Panc1 (cell line): ENCODE measurements at places on chromosomes 7 and 10. TPM values are rescaled to one million over a fixed set of nuclear protein-coding genes. Genes with fewer than 3 reads are reported as not detected.
A peak's percentile ranks its signal among the peaks of the same experiment; 100 is the strongest.

DNA sequence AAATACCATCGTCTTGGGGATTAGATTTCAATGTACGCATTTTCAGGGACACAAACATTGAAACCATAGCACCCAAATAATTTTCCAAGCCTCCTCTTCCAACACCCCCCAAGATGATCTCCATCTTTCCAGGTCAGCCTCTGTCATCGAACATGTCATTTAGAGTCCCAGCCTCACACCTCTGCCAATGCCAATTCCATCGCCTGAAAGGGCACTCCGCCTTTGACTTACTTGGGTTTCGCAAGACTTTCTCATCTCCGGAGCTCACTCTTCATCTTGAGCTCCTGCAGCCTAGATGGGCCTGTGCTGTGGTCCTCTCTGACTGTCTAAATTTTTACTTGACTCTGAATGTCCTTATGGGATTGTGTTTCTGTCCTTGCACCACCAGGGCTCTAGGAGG, 10.4 kb upstream of the FAM241B start:
- H3K27me3 ChIP-seq: peaks cover 7% of the 10 kb centered on the region; the same call in 1 of the 2 replicates
- H3K4me1 ChIP-seq: no peaks in the 10 kb centered on the region
- H3K27ac ChIP-seq: no peak overlapping the region
- no peak for DNase-seq
- H3K4me3 ChIP-seq: no peak overlapping the region

DNA sequence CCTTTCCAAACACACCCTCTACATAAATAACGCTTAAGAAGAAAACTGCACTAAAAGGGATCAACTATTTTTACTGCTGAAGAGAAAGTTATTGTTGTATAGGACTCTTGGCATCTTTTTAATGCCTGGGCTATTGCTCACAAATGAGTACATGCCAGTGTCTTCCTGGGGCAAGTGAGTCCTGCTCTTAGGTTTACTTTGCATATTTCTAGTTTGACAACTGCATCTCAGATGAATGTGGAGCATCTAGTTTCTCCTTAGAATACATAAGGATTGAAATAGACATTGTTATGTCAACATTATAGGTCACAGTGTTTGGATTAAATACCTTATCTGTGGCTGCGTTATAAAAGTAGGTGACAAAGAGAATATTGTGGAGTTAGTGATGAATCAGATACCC, 44.5 kb downstream of the PSMC2 start:
- H3K4me3 ChIP-seq: no peak overlapping the region
- DNase-seq: no peak

The HMX2 gene
- 2.7 TPM for total RNA-seq

GRCh38 chr10:71077796-71078453, 134.4 kb upstream of the UNC5B start:
- H3K27me3 ChIP-seq: peaks cover 13% of the 10 kb centered on the region; the same call in 1 of the 2 replicates
- H3K4me1 ChIP-seq: 0 out of 2 replicates have a peak, but pooled peaks cover 4% of the 10 kb centered on the region
- H3K4me3 ChIP-seq: no peak overlapping the region
- DNase-seq: no peak
- H3K27ac ChIP-seq: no peak overlapping the region

- peaks cover 32% of the 10 kb centered on the region for H3K4me1 ChIP-seq
- no peaks in the 10 kb centered on the region; the same call in 1 of the 2 replicates for H3K27me3 ChIP-seq
- H3K4me3 ChIP-seq: no peak overlapping the region
- H3K27ac ChIP-seq: no peak overlapping the region
- no peaks in the 10 kb centered on the region for H3K36me3 ChIP-seq
Observed at GRCh38 chr7:100893318-100893895, 2.3 kb downstream of the ACHE start.

- no peaks in the 10 kb centered on the region for H3K4me1 ChIP-seq
- H3K27me3 ChIP-seq: peaks cover 6% of the 10 kb centered on the region
- H3K27ac ChIP-seq: no peak overlapping the region
- no peak overlapping the region for H3K4me3 ChIP-seq
- no peak for DNase-seq
Observed at GRCh38 chr10:49161411-49161997, 26.7 kb downstream of the TMEM273 start.

DNA sequence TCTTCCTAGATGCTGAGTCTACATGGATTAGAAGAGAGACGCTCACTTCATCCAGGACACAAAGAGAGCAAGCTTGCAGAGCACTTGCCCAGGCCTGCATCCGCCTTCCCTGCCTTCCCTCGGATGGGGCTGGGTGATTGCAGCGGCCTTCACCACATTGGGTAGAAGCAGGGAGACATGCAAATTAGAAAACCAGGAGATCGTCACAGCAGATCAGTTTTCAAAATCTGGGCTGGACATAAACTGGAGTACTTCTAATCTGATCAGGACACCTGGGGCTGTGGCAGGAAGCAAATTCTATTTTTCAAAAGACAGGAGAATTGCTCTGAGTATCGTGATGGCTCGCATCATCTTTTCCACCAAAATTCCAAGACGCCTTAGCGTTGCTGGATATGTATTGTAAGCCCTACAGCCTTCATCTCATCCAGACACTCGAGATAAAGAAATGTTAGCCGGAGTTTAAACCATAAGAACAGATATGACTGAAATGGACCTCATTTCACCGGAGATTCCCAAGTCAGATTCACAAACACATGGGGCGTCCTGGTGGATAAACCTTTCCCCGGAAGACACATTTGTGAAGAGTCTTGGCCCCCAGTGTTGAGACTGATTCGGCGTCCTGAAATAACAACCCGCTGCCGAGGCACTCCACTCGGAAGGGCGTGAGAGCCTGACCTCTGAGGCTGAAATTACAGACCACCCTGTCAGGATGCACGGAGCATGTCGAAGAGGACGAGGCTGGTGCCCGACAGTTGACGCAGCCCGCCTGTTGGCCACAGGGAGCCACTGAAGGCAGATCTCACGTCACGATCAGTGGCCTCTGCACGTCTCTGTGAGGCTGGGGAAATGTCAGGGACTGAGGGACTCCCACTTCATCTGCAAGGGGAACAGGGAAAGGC, 91.2 kb upstream of the PARD3 start:
- H3K27ac ChIP-seq: no peak overlapping the region
- H3K4me1 ChIP-seq: no peaks in the 10 kb centered on the region
- H3K27me3 ChIP-seq: no peaks in the 10 kb centered on the region
- H3K36me3 ChIP-seq: no peaks in the 10 kb centered on the region
- H3K4me3 ChIP-seq: no peak overlapping the region

GRCh38 chr10:31906039-31906438, 22.6 kb downstream of the ARHGAP12 start:
- H3K4me1 ChIP-seq: peaks cover 3% of the 10 kb centered on the region; the same call in 1 of the 2 replicates
- no peaks in the 10 kb centered on the region for H3K27me3 ChIP-seq
- H3K4me3 ChIP-seq: no peak overlapping the region
- H3K36me3 ChIP-seq: no peaks in the 10 kb centered on the region

GRCh38 chr10:100253041-100253440, 14.4 kb downstream of the CWF19L1 start:
- H3K27me3 ChIP-seq: no peaks in the 10 kb centered on the region
- no peaks in the 10 kb centered on the region for H3K4me1 ChIP-seq
- no peak overlapping the region for H3K27ac ChIP-seq
- H3K36me3 ChIP-seq: peaks cover 6% of the 10 kb centered on the region; the same call in 1 of the 2 replicates
- H3K4me3 ChIP-seq: no peak overlapping the region

DNA sequence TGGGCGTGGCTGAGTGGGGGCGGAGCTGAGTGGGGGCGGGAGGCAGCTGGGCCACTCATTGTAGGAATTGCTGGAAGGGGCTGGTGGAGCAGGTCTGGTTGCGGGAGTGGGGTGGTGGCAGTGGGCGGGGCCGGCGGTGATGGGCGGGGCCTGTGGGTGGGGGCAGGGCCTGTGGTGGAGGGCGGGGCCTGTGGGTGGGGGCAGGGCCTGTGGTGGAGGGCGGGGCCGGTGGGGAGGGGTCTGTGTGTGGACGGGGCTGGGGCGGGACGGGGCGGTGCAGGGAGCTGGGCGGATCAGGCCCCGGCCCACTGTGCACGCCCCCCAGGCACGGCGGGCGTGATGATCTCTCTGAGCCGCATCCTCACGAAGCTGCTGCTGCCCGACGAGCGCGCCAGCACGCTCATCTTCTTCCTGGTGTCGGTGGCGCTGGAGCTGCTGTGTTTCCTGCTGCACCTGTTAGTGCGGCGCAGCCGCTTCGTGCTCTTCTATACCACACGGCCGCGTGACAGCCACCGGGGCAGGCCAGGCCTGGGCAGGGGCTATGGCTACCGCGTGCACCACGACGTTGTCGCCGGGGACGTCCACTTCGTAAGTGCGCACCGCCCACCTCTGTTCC, 14.0 kb downstream of the SLC29A4 start:
- H3K36me3 ChIP-seq: no peaks in the 10 kb centered on the region
- no peak overlapping the region for H3K27ac ChIP-seq
- H3K4me3 ChIP-seq: no peak overlapping the region
- H3K4me1 ChIP-seq: no peaks in the 10 kb centered on the region

The INTS1 gene
- total RNA-seq: 173 TPM

The SLC16A9 gene
- total RNA-seq: 0.13 TPM

- peak overlapping the region; percentile 29; the same call in 1 of the 2 replicates for H3K27ac ChIP-seq
- H3K4me1 ChIP-seq: peaks cover 19% of the 10 kb centered on the region
- H3K4me3 ChIP-seq: peak overlapping the region; percentile 71
- H3K36me3 ChIP-seq: no peaks in the 10 kb centered on the region
Observed at GRCh38 chr7:33109758-33110238, 594 bp upstream of the RP9 start.

The METTL27 gene
- 3.4 TPM for total RNA-seq

DNA sequence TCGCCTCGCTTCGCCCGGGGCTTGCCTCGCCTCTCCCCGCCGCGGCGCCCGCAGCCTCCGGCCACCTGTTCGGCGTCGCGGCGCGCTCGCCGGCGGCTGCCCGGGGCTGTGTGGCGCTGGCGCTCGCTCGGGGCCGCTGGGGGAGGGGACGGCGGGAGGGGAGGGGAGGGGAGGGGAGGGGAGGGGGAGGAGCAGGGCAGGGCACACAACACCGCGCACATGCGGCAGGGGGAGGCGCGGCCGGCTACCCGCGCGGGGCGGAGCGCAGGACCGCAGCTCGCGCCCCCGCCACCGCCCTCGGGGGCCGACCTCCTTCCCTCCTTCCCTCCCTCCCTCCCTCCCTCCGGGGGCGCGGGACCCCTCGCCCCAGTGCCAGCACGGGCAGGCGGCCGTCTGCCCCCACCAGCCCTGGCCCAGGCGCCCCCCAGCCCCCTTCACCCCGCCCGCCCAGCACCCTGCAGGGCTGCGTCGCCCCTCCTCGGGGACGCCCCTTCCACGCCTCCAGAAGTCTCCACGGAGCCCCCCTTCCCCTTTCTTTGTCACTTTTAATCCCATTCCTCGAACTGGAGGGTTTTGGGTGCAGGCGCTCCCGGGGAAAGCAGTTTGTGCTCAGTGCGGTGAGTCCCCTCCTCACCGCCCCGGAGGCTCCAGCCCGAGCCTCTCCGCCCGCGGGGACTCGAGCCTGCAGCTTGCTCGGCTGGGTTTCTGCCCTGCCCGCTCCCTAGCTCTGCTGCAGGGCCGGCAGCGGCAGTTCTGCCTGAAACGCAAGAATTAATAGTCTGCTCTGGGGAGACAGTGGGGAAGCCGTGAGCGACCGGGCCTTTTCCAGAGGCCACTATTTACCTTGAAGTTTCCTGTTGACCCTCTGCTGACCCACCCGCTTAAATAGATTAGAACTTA, at the start of gene PARD3:
Gene PARD3 (minus strand): TSS at position 112 of the 900 bp plus-strand sequence. CDS start 301 bp downstream, outside the sequence.
- peak within 1 kb of the TSS; percentile 51; the same call in 1 of the 2 replicates for H3K27ac ChIP-seq
- no peaks in the 10 kb centered on the region for H3K27me3 ChIP-seq
- H3K4me1 ChIP-seq: peaks cover 19% of the 10 kb centered on the region
- H3K4me3 ChIP-seq: peak within 1 kb of the TSS; percentile 64
- no peak for DNase-seq
- no peaks in the 10 kb centered on the region; the same call in 1 of the 2 replicates for H3K36me3 ChIP-seq

GRCh38 chr7:27670676-27671075, 8.0 kb upstream of the HIBADH start:
- no peaks in the 10 kb centered on the region for H3K27me3 ChIP-seq
- H3K4me1 ChIP-seq: no peaks in the 10 kb centered on the region
- H3K4me3 ChIP-seq: no peak overlapping the region
- DNase-seq: no peak

The STEAP1 gene
- total RNA-seq: 5.5 TPM

The ARHGEF35 gene
- 12.0 TPM for total RNA-seq

The GPR37 gene
- total RNA-seq: 1.3 TPM

GRCh38 chr7:18708204-18708603, 212.7 kb downstream of the HDAC9 start:
- DNase-seq: no peak
- H3K4me1 ChIP-seq: no peaks in the 10 kb centered on the region
- no peaks in the 10 kb centered on the region for H3K27me3 ChIP-seq
- no peak overlapping the region for H3K27ac ChIP-seq
- H3K4me3 ChIP-seq: no peak overlapping the region

- H3K4me1 ChIP-seq: no peaks in the 10 kb centered on the region
- no peak overlapping the region for H3K27ac ChIP-seq
- no peaks in the 10 kb centered on the region for H3K27me3 ChIP-seq
- no peak for DNase-seq
- no peak overlapping the region for H3K4me3 ChIP-seq
Observed at GRCh38 chr10:28711041-28711440, 33.7 kb downstream of the BAMBI start.

GRCh38 chr7:157276731-157277562, 59.9 kb upstream of the DNAJB6 start:
- DNase-seq: no peak
- H3K27me3 ChIP-seq: no peaks in the 10 kb centered on the region
- H3K4me1 ChIP-seq: peaks cover 24% of the 10 kb centered on the region
- H3K27ac ChIP-seq: no peak overlapping the region; the same call in 1 of the 2 replicates
- no peak overlapping the region; the same call in 1 of the 2 replicates for H3K4me3 ChIP-seq
